Cardiac muscle cell (in vitro differentiated cells and primary cell): ENCODE measurements at places on chromosomes 1 and 21.

- DNase-seq = no peak
Measured at GRCh38 chr1:109185990-109186732, 27.6 kb upstream of the SARS1 start.

DNA sequence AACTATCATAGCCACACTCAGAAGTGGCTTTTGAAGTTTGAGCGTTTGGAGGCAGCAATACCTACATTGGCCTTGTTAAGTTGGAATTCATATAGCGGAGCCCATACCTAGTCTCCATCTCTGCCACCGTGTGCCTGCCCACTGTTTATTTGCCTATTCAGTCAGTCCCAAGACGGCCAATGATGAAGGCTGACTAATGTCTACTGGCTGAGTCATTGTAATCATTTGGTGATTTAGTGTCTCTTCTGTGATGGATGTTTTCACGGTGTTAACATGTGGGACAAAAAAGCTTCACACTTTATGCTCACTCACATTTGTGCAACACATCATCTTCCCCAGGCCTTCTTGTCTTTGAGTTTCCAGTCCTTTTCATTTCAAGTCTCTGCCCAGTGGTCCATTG is 92.6 kb upstream of the PBX1 start:
- DNase-seq = no peak

- DNase-seq = no peak
Measured at GRCh38 chr1:36222481-36223380, 1.5 kb upstream of the THRAP3 start.

- no peak for DNase-seq
Measured at GRCh38 chr1:208544053-208544452, 299.9 kb upstream of the PLXNA2 start.

DNA sequence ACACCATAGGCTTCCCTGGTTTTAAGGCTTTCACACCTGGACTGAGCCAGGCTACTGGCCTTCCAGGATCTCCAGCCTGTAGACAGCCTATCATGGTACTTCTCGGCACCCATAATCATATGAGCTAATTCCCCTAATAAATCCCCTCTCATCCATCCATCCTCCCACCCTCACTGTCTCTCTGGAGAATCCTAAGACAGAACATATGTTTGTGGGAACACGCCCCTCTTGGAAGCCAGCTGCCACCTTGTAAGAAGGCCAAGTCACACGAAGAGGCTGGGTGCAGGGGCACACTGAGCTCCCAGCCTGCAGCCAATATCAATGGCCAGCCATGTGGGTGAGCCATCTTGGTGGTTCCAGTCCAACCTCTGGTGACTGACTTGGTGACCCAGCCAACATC is 7.4 kb downstream of the CLCC1 start:
- DNase-seq = no peak

- no peak for DNase-seq
Measured at GRCh38 chr1:56824271-56824670, 5.1 kb upstream of the FYB2 start.
